SJSA1 (cell line): ENCODE measurements at places on chromosomes 12 and 14.

DNA sequence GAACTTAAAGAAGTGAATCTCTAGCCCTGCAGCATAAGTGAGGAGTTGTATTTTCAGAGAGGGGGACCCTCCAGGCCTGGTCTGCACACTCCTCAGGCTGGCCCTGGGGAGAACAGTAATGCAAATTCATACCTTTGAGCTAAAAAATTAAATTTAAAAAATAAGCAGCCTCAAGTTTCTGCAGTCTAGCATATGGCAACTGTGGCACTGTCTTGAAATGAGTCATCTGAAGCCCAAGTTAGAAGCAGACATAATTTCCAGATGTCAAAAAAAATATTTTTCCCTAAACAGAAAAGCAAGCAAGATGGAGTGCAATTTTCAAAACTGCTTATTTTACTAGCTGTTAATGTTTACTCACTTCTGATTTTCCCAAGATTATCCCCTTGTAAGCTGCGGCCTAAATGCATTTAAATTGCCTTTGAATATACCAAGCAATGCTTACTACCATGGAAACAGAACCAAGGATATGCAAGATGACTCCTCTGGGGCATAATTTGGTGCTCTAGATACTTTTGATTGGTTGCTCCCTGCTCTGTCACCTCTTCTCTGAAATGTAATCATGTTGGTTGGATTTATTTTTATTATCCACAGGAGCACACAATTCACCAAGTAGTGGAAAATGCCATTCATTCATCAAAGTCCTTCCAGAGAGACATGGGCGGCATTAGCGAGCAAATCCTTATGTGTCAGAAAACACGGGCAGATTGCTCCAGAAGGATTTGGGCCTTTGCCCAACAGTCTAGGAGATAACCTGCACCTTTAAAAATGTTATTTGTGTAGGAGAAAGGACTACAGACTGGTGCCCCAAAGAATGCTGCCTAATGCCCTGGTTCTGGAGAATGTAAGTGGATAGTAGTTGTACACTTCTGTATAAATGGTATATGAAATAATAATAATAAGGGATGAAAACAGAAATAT, 25.0 kb upstream of the DHRS7 start:
- no peaks in the 10 kb centered on the region; the same call in 1 of the 2 replicates for H3K27me3 ChIP-seq
- H3K36me3 ChIP-seq = no peaks in the 10 kb centered on the region
- no peak for DNase-seq
- H3K4me1 ChIP-seq = no peaks in the 10 kb centered on the region

DNA sequence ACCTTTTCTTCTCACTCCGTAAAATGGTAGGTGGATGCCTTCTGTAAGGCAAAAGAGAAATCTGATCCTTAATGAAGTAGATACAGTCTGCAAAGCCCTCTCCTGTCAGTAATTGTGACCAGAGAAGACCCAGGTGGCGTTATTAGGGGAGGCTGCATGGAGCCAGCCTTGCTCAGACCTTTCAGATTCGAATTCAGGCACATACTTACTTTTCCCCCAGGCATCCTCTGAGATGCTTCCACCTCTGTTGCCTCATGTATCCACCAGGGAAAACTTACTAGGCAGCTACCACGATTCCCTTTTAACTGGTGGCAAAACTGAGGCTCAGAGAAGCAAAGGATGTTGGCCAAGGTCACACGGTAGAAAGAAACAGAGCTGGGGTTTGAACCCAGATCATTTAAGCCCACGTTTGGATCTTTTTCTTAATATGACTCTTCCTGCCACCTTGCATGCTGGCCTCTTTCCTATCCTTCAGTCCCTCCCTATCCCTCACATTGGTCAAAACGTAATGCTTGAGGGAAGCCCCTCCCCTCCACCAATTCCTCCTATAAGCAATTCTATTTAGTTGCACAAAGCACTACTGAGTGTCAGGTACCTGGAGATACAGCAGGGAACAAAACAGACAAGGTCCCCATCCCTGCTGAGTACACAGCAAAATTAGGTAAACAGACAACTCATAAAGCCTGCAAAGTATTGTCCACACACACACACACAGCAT, 179.4 kb downstream of the KSR2 start:
- no peaks in the 10 kb centered on the region for H3K27me3 ChIP-seq
- no peak for DNase-seq
- no peak overlapping the region for H3K27ac ChIP-seq

GRCh38 chr14:101953151-101953550, 11.2 kb upstream of the DYNC1H1 start:
- no peak overlapping the region for H3K27ac ChIP-seq
- DNase-seq = no peak
- peaks cover 10% of the 10 kb centered on the region for H3K4me1 ChIP-seq
- H3K36me3 ChIP-seq = no peaks in the 10 kb centered on the region

DNA sequence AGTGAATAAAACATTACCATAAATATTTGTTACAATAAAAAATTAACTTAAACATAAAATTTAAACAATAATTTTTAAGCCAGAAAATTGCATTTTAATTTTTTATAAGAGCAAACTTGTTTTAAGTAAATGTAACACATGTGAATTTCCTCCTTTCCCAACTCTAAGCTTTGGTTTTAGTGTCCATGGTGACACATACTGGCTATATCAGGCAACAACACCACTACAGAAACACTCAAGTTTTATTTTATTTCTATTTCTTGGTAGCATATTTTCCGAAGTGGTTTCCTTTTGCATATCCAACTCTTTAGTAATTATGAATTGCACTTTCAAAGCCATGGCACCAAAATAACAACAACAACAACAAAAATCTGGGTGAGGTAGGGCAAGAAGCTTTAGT, 2.2 kb downstream of the NELL2 start:
- peaks cover 5% of the 10 kb centered on the region for H3K4me1 ChIP-seq
- peaks cover 37% of the 10 kb centered on the region for H3K27me3 ChIP-seq
- no peak overlapping the region for H3K4me3 ChIP-seq
- no peaks in the 10 kb centered on the region for H3K36me3 ChIP-seq
- H3K27ac ChIP-seq = no peak overlapping the region

- H3K4me1 ChIP-seq = peaks cover 9% of the 10 kb centered on the region
- H3K4me3 ChIP-seq = no peak overlapping the region
- H3K27me3 ChIP-seq = no peaks in the 10 kb centered on the region
- 0 out of 2 replicates have a peak overlapping the region, but pooled peaks have one; percentile 28 for H3K27ac ChIP-seq
Observed at GRCh38 chr12:82650627-82651337, 35.9 kb upstream of the TMTC2 start.

DNA sequence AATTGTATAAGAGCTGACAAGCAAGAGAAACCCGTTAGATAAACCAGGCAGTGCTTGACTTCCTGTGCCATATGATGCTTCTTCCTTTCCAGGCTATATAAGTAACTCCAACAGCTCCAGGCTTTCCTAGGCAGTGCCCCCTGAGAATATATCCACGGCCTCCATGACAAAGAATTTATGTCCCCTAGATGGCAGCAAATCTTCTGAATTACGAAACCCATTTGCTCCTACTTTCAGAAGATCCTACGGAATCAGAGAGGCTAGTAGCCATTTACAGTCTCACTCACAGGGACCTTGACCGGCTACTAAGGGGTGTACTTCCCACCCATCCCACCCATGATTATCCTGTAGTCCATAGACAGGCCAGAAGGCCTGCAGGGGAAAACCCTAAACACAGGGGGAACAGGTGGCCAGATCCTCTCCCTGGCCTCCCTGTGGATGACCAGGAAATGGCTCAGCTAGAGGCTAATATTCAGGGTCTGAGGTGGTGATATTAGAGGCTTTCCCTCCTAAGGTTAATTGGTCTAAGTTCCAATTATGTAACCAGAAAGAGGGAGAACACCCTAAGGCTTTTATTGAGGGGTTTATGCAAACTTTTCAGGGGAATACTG, 77.2 kb upstream of the DCD start:
- H3K4me1 ChIP-seq = no peaks in the 10 kb centered on the region
- DNase-seq = no peak
- no peak overlapping the region for H3K27ac ChIP-seq
- H3K36me3 ChIP-seq = no peaks in the 10 kb centered on the region
- H3K4me3 ChIP-seq = no peak overlapping the region
- 0 out of 2 replicates have a peak, but pooled peaks cover 4% of the 10 kb centered on the region for H3K27me3 ChIP-seq

- no peaks in the 10 kb centered on the region for H3K36me3 ChIP-seq
- H3K27ac ChIP-seq = no peak overlapping the region
- H3K27me3 ChIP-seq = no peaks in the 10 kb centered on the region
- H3K4me3 ChIP-seq = no peak overlapping the region
- H3K4me1 ChIP-seq = no peaks in the 10 kb centered on the region; the same call in 1 of the 2 replicates
- no peak for DNase-seq
Observed at GRCh38 chr14:60768602-60769001, 34.0 kb downstream of the MNAT1 start.

DNA sequence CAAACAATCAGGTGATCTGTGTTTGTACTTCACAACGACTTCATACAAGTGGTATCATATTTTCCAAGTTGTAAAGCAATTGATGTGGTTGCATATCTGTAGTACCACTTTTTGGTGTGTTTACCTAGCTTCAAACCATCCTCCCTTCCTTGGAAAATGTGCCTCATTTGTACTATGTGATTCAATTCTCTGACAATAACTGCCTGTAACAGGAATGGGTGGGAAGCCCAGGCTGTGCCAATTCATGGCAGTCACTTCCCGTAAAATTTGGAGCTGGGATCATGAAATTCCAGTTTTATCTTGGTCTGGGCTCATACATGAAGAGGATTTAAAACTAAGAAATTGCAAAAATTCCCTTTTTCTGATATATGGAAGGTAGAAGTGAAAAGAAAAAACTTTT, 250.1 kb downstream of the DIO2 start:
- H3K27me3 ChIP-seq = no peaks in the 10 kb centered on the region
- H3K27ac ChIP-seq = no peak overlapping the region
- DNase-seq = no peak
- H3K4me1 ChIP-seq = peaks cover 3% of the 10 kb centered on the region; the same call in 1 of the 2 replicates
- no peaks in the 10 kb centered on the region for H3K36me3 ChIP-seq

- DNase-seq = no peak
- H3K4me1 ChIP-seq = no peaks in the 10 kb centered on the region
- H3K4me3 ChIP-seq = no peak overlapping the region
- no peak overlapping the region for H3K27ac ChIP-seq
- no peaks in the 10 kb centered on the region for H3K27me3 ChIP-seq
- no peaks in the 10 kb centered on the region for H3K36me3 ChIP-seq
Observed at GRCh38 chr14:69501423-69501838, 16.9 kb downstream of the PLEKHD1 start.

- no peak for DNase-seq
- no peaks in the 10 kb centered on the region; the same call in 1 of the 2 replicates for H3K4me1 ChIP-seq
- no peaks in the 10 kb centered on the region; the same call in 1 of the 2 replicates for H3K36me3 ChIP-seq
- no peak overlapping the region for H3K4me3 ChIP-seq
Observed at GRCh38 chr12:79637093-79637492, 53.7 kb downstream of the PAWR start.

DNA sequence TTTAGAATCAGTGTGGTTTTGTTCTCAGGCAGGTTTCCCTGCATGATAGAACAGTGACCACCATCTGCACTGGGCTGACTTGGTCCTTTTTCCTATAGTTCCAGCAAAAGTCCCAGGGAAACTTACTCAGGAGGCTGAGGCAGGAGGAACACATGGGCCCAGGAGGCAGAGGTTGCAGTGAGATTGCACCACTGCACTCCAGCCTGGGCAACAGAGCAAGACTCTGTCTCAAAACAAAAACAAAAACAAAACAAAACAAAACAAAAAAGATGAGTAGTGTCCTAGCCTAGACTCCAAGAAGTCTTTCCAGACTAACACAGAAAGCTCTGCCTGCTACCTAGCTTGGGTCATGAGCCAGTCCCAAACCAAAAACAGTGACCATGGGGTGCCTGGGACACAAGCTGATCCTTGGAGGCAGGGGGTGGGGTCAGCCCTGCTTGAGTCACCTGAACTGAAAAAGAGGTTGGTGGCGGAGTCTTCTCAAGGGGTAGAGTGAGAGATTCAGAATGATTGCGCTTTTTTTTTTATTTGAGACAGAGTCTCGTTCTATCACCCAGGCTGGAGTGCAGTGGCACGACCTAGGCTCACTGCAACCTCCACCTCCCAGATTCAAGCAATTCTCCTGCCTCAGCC, 7.4 kb upstream of the SLC11A2 start:
- DNase-seq = no peak
- H3K27ac ChIP-seq = no peak overlapping the region
- no peaks in the 10 kb centered on the region for H3K36me3 ChIP-seq
- no peaks in the 10 kb centered on the region for H3K4me1 ChIP-seq
- H3K27me3 ChIP-seq = no peaks in the 10 kb centered on the region

GRCh38 chr12:130074661-130075406, 87.4 kb upstream of the FZD10 start:
- H3K27ac ChIP-seq = no peak overlapping the region
- no peak for DNase-seq
- no peaks in the 10 kb centered on the region for H3K36me3 ChIP-seq

DNA sequence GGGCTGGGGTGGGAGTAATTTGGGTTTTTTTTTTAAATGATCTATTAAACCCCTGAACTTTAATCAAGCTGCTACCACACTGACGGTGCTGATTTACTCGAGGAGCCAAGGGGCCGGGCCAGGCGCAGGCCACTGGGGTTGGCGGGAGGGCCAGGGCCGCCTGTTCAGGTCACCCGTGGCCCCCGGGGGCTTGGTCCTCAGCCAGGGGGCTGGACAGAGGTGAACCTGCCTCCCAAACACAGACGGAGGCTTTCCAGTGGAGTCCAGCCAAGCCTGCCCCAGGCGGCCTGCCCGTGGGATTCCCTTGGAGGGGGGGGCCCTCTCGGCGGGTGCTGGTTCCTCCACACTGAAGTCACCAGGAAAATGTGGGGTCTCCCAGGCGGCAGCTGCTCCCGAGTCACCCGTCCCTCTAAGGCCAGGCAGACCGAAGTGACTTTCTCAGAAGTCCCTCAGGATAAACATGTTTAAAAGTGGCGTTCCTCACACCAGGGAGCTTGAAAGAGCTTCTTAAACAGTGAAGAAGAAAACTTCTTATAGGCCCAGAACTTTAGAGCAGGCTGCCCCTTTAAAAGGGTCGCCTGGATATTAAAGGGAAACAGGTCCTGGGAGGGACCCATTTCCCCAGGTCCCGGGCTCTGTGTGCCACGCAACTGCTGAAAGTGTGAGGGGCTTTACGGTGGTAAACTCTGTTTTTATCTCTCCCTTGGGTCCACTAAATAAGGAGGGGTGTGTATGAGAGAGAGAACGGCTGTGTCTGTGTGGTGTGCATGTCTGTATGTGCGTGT, 167.2 kb upstream of the GSC start:
- H3K36me3 ChIP-seq = no peaks in the 10 kb centered on the region
- no peaks in the 10 kb centered on the region for H3K27me3 ChIP-seq
- no peak overlapping the region for H3K27ac ChIP-seq
- no peak overlapping the region for H3K4me3 ChIP-seq
- H3K4me1 ChIP-seq = no peaks in the 10 kb centered on the region

DNA sequence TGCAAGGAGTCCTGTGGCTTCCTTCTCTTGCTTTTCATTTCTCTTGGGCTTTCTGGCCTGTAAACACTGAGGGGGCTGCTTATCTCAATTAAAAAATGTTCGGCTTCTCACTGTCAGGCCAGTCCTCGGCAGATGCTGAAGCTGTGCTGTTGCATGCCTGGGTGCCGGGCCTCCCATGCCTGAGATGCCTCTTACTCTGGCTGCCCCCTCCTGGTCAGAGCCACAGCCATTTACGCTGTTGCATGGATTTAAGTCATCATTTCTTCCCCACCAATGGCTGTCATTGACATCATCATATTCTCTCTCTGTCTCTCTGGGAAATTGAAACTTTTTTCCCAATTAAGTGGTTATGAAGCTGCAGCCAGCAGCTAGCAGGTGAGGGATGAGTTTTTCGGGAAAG, 53.7 kb downstream of the FOXN4 start:
- no peaks in the 10 kb centered on the region for H3K27me3 ChIP-seq
- no peaks in the 10 kb centered on the region for H3K36me3 ChIP-seq
- DNase-seq = no peak
- no peaks in the 10 kb centered on the region for H3K4me1 ChIP-seq
- H3K4me3 ChIP-seq = no peak overlapping the region
